H4 (cell line): ENCODE measurements at places on chromosomes 3 and 15. TPM values are rescaled to one million over a fixed set of nuclear protein-coding genes. Genes with fewer than 3 reads are reported as not detected.
A peak's percentile ranks its signal among the peaks of the same experiment; 100 is the strongest.

- DNase-seq = no peak
Observed at GRCh38 chr3:185353225-185353624, 9.7 kb upstream of the MAP3K13 start.

DNA sequence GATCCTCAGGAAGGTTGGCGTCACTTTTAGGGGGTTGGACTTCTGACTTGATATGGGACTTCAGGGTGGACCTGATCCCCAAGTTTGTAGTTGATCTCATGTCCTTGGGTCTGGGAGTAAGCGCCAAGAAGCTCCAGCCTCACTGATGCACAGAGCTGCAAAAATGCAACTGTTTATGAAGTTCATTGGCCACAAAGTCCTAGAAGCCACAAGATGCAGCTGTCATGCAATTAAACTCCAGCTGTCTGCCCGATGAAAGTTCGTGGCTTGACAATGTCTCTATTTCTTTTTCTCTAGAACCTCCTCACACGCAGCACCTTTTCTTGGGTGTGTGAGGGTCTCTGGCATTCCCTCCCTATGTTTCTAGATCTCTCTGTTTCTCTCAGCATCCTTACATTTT, 9.2 kb upstream of the ACAN start:
- DNase-seq = no peak

- no peak for DNase-seq
Observed at GRCh38 chr3:123325766-123326256, 123.1 kb downstream of the ADCY5 start.

DNA sequence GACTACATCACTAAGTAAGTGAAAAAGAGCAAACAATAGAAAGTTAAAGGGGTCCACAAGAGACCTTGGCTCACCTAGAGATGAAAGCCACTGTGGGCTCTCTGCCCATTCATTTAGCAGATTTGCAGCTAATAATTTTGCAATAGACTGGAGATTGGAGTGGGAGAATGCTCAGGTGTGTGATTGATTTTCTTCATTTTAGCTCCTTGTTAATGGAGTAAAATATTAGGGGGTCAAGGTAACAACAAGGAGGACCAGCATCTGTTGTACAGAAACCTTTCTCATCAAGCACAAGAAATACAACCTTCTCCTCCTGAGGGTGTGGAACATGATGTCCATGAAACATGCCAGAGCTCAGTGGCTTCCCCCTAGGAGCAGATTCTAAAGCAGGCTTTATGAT, 63.2 kb downstream of the TMEM266 start:
- no peak for DNase-seq

DNA sequence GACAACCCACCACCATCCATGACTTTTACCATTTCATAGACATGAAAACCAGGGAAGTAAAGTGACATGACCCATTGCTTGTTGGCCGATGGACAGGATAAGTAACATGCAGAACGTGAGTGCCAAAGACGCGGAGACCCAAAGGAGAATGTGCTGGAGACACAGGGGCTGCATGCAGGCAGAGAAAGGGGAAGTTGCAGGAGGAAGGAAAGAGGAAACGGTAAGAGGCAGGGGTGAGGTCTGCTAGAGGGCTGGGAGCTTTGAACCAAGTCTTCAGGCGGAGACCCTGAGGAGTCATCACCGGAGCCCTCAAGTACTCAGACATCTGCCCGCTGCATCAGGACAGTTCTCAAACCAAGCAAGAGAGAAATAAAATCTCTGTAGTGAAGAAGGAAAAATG, 34.9 kb downstream of the MAGEF1 start:
- no peak for DNase-seq

- no peak for DNase-seq
Observed at GRCh38 chr3:157104928-157105652, 54.9 kb downstream of the CCNL1 start.

- DNase-seq = peak; percentile 70
Observed at GRCh38 chr3:152574461-152575079, 260.4 kb upstream of the P2RY1 start.

DNA sequence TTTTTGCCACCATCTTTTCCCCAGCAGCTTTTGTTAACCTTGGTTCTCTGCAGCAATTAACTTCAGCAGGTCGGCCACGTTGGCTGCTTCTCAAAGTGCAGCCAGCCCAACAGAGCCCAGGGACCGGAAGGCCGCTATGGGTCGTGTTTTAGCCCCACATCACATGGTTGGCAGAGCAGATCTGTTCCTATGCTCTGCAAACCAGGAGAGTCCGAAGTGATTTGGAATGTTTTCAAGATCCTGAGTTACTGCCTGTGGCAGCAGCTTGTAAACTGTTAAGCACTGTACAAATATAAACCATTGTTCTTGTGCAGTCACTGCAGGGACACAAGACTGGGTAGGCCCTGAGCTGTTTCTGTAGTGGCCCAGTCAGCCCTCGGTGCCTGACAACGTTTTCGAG, 69.6 kb upstream of the MYZAP start:
- DNase-seq = no peak

Gene LSMEM2
- not detected in 2 replicates for total RNA-seq
